ENCODE measurements at places on chromosomes 7 and 10.

GRCh38 chr7:16826060-16826459, 21.3 kb upstream of the AGR2 start:
- DNase-seq = no peak

DNA sequence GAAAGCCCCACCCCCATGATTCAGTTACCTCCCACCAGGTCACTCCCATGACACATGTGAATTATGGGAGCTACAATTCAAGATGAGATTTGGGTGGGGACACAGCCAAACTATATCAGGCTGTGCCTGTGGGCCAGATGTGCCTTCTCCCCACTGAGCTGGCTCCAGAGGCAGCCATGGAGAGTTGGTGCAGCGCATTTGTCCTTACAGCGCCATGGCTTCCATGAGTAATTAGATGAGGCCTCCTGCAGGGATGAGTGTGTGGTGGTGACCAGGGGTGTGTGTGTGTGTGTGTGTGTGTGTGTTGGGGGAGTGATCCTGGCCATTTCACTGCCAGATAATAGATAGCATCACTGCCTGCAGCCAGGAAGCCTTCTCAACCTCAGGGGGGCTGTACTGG, 94.6 kb downstream of the FANK1 start:
- DNase-seq = no peak

GRCh38 chr10:93086289-93086688, 12.6 kb downstream of the CYP26A1 start:
- no peak for DNase-seq

DNA sequence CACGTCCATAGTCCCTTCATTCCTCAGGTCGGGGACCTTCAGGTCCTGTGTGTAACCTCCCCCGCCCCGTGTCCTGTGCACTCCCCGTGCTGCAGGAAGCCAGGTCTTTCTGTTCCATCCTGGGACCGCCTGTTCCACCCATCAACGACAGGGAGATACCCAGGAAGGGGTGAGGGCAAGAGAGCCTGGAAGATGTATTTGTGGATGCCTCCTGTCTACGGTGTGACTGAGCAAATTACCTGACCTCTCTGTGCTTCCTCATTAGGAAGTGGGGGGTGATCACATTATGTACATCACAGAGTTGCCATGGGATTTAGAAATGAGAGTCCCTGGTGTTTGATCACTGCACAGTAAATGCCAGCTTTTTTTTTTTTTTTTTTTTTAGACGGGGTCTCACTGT, 46.3 kb downstream of the GRID2IP start:
- DNase-seq = no peak

- DNase-seq = no peak
Observed at GRCh38 chr7:53518319-53518718, 482.9 kb downstream of the POM121L12 start.

GRCh38 chr7:28806841-28807240, 151.3 kb downstream of the TRIL start:
- no peak for DNase-seq

- DNase-seq = no peak
Observed at GRCh38 chr7:76340617-76341131, 18.1 kb downstream of the YWHAG start.

- no peak for DNase-seq
Observed at GRCh38 chr7:150450491-150451001, at the start of gene GIMAP8. GIMAP8 (plus strand) TSS chr7:150450630; CDS start chr7:150466699, 16,069 bp downstream.

- DNase-seq = no peak
Observed at GRCh38 chr7:159159731-159160130, 15.1 kb upstream of the VIPR2 start.

DNA sequence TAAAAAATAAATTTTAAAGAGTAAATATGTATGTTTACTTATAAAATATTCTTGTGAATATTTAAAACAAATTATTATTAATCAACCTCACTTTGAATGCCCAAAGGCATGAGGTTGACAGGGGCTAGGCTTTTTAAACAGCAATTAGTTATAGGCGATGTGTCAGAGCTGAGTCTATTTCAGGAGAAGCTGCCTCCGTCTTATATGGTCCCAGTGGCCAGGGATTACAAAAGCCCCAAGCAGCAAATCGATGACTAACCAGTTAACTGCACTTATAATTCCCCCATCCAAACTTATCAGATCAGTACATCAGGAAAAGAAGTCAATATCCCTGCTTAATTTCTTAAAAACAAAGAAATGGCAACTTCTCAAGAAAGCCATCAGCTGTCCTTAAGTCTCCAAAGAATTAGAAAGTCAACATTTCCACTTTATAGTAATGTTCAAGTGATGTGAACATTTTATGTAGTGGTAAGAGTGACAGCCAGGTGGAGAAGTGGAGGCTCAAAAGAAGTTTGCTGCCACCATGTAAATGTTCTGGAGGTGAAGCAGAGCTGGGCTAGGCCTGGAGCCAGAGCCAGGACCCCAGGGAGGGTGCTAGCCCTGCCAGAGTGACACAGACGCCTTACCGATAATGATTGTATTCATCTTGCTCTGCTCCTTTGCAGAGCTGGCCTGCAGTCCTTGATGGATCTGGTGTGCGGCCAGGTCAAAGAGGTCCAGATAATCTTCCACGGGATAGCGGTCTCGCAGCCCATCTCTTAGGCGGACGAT, 51.5 kb downstream of the CHST15 start:
- DNase-seq = no peak

GRCh38 chr10:74047871-74048270, 50.0 kb downstream of the VCL start:
- no peak for DNase-seq

GRCh38 chr7:43952028-43952427, 25.8 kb downstream of the UBE2D4 start:
- no peak for DNase-seq

DNA sequence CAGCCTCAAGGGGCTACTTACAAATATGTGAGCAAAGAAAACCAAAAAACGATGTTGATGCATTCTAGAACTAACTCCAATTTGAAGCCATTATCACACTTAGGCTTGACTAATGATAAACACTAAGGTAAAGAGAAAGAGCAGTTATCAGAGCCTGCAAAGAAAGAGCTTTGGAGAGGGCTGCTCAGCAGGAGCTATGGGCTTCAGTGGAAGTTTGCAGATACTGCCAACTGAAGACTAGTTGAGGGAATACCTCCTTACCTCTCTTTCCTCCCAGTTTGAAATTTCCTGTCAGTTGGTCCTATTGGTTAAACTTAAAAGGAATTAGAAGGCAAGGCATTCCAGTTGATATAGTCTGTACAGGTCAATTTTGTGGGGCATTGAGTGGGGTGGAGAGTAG, 498.1 kb upstream of the POT1 start:
- DNase-seq = no peak

- peak; percentile 20 for DNase-seq
Observed at GRCh38 chr10:44051584-44052385, 333.1 kb downstream of the CXCL12 start.

- DNase-seq = no peak
Observed at GRCh38 chr10:112218960-112219359, 35.4 kb upstream of the GPAM start.

DNA sequence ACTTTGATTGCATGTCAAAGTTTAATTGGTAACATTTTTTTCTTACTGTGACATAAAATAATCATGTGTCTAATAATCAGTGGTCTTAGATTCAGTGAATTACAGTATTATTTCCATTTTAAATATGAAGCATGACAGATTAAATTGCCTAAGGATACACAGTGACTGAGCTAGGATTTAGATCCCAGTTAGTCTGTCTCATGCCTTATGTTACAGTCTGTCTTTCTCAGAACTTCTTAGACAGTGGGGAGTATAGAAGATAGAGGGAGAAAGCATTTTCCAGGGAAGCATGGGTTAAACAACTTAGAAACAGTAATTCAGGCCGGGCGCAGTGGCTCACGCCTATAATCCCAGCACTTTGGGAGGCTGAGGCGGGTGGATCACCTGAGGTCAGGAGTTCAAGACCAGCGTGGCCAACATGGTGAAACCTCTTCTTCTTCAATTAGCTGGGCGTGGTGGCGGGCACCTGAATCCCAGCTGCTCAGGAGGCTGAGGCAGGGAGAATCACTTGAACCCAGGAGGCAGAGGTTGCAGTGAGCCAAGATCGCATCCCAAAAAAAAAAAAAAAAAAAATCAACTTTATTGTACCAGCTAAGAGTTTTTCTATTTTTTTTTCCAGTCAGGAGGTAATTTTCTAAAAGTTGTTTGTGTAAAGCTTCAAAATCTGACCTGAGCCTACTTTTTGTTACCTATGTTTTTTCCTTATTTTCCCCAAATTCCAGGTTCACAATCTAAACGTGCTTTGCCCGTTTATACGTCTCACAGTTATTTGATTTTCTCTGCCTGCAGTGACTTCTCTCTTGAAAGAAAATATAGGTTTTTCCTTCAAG, 3.3 kb downstream of the CASD1 start:
- no peak for DNase-seq

Measured in GOT3 (cell line).